ENCODE measurements at places on chromosomes 3 and 15.
A peak's percentile ranks its signal among the peaks of the same experiment; 100 is the strongest.

DNA sequence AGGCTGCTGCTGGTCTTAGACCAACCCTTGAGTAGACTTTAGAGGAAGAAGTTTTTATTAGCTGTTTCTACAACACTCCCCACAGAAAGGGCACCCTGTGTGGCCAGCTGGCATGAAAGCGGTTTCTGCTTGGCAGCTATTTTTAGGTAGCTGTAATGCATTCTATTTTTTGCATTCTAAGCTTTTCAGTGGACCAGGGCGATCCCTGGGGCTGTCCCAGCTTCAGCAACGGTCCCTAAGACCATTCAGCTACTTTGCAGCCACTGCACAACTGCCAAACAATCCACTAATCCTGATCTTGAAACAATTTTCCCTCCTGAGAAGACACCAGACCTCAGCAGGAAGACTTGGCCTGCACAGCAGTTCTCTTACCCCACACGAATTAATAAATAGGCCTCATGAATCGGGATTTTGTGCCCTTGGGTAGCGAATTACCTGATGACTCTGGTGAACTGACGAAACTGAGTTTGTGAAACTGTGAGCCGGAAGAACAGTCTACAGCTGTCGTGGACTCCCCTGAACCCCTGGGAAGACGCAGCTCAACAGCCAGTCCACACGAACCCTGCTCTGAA is 14.6 kb upstream of the TFRC start:
- DNase-seq: no peak

- no peak for DNase-seq
Measured at GRCh38 chr15:81072551-81072950, 61.5 kb upstream of the CFAP161 start.

DNA sequence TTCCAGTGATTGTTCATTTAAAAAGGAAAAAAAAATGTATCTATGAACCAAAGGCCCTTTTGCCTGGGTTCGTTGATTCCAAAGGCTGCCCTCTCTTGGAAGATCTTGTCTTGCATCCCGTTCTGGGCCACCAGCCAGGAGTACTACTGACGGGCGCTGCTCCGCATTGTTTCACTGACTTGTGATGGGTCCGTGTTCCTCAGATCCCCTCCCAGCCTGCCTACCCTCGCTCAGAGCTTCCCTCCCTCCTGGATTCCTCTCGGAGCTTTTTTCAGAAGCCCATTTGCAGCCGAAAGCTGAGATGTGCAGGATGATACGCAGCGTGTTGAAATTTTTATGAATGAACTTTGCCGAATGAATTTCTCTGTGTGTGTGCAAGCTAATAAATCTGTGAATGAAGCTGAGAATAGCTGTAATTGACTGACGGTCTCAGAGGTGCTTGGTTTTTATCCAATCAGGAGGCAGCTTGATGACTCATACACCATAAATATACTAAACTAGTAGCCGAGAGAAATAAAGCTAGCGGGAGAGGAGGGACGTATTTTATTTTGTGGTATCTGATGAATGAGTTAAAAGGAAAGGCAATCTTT is at the start of gene SHC4:
Gene SHC4 (minus strand): TSS at position 396 of the 590 bp plus-strand sequence. CDS start 904 bp downstream, outside the sequence.
- DNase-seq: no peak

GRCh38 chr15:81514725-81515124 is 140.7 kb upstream of the TMC3 start:
- DNase-seq: no peak

GRCh38 chr3:138328341-138328740 is 1.3 kb downstream of the NME9 start:
- no peak for DNase-seq

- no peak for DNase-seq
Measured at GRCh38 chr3:189363590-189364255, 192.0 kb downstream of the TPRG1 start.

DNA sequence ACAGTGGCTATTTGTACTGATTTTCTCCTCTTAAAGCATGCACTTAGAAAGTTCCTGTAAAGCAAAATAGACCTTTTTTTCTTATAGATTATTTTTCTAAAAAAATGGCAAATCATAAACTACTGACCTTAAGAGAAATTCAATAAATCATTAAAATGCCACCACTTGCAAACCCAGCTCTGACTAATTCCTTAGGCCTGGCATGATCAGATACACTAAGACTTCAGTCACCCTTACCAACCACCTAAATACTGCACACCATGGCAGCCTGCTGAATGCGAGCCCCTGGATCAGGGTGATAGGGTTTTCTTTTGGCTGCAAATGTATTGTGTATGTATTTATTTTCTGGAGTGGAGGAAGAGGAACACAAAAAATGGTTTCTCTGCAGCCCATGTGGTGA is 370.6 kb upstream of the TBL1XR1 start:
- DNase-seq: no peak

DNA sequence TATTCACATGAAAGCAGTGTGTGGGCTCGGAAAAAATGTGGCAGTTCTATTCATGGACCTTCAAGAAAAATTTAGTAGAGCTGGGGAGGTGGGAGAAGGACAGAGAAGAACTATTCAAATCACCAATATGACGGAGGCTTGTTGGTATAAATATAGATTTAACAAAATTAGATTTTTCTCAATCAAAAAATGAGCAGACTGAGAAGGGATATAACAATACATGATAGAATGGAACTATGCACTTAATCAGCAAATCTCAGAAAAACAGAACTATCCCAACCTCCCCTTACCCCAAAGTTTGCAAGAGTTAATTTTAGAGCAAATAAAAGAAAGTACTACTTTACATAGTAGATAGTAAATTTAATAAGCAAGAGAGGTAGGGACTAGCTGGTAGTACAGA is 194.6 kb upstream of the BCL6 start:
- no peak for DNase-seq

- no peak for DNase-seq
Measured at GRCh38 chr3:159785273-159785708, 203.3 kb upstream of the IL12A start.

DNA sequence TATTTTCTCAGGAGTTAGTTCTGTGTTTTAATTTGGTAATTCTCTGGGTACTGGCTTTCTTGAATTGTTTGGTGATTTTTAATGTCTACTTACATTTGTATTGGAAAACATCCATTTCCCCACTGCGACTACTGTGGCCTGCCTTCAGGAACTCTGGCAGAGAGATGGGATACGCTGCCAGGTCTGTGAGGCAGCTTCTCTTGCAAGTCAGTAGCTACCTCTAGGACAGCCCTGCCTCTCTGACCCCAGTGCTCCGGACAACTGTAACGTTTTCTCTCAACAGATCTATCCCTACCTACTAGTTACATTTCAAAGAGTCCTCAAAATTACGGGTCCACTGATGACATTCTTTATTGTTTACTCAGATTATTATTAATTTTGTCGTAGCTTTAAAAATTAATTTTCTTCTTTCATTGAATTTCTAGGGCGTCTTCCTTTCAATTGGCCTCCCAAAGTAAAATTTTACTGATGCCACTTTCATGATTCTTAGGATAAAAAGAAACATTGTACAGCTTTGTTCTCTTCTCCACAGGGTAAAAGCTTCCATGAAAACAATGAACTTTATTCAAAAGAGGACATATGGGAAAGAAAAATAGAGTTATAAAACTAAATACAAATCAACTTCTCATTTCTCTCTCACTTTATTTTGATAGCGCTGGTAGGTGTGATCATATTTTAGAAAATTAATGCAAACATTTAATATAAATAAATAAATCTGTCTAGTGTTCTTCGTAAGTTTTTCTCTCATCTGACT is 123.2 kb upstream of the GOLGA8J start:
- no peak for DNase-seq

DNA sequence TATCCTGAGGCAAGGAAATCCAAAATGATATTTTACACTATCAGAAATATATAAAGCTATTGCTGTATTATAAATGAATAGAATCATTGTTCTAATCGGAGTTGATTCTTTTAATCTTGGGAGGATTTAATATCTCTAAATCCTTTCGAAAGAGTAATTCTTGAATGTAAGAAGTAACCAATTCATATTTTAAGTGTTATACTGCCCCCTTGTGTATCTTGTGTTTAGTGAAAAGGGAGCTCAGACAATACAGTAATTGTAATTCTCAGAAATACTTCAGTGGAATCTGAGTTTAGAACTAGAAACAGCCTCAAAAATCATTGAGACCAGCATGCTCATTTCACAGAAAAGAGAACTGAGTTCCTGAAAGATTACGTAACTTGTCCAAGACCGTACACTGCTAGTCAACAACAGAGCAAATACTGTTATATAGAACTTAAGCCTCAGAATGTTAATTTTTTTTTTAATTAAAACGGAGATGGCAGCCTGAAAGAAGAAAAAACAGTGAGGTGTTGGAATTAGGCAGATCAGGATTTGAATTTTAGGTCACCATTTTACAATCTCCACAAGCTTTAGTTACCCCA is 42.9 kb downstream of the PLCH1 start:
- no peak for DNase-seq

- no peak for DNase-seq
Measured at GRCh38 chr15:81411969-81412633, 38.1 kb upstream of the TMC3 start.

- no peak for DNase-seq
Measured at GRCh38 chr3:185422677-185423076, 59.7 kb downstream of the MAP3K13 start.

DNA sequence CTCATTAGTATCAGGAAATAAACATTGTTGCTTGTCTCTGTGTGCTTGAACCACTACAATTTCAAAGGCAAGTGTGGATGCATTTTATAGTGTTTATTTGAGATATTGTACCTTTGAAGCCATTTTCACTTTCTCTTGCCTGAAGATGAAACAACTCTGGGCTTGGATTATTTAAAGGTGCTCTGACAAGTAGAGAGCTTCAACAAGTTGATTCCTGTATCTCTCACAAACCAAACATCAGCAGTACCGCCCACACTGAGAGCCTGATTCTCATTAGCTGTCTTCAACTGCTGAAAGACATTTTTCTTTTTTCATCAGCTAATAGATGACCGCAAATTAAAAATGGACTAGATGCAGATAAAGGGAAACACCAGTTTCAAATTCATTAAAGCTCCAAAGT is 806 bp upstream of the CERS3 start:
- no peak for DNase-seq

GRCh38 chr15:52095597-52096262 is 16.8 kb downstream of the BCL2L10 start:
- DNase-seq: no peak

DNA sequence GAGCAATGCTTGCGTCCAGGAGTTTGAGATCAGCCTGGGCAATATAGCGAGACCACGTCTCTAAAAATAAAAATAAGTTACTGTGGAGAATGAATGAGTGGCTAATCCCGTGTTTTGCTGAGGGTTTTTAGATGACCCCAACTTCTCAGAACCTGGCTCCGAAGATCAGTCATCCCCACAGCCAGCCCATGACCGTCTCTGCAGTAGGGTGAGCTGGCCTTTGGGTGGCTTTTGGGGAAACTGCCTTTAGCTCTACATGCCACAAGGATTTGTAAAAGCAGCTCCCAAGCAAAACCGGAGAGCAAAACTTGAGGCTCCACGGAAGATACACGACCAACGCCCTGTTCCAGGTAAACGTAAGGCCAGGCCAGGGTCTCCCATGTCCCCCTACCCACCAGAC is 39.2 kb upstream of the TFRC start:
- DNase-seq: no peak

GRCh38 chr3:43091481-43091880 is 14.4 kb downstream of the POMGNT2 start:
- DNase-seq: no peak

GRCh38 chr15:70559265-70560239 is 203.8 kb downstream of the UACA start:
- DNase-seq: peak; percentile 42

DNA sequence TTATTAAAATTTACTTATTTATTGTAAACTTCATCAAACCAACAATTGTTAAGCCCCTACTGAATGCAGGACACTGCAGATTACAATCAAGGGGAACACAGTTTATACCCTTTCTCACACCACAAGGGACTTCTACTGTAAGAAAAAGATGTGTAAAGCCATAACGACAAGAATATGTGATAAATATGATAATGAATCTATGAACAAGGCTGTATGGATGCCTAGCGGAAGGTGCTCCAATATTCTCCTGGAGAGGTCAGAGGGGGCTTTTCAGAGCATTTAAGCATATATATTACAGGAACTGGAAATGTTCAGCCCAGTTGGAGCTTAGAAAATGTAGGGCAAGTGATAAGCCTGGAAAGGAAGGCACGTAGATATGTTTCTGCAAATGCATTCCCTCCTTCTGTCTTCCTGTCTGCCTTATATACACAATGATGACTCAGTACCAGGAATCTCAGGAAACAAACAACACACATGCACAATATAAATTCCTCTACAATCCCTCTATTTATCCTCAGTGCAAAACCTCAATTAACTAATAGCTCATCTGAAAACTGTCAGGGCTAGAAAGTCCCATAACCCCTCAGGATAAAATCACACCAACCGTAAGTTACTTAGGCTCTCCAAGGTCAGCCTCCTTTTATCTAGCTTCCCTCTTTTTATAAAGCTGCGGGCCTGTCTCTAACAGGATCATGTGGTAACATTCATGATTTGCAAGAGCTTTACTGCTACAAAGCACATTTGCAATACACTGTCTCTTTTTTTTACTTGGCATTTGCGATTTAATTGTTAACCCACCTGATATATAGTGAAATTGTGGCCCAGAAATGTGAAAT is 393.1 kb downstream of the LPP start:
- DNase-seq: no peak

All from activated CD4-positive, alpha-beta T cell treated with anti-CD3 and anti-CD28 coated beads for 24 hours (primary cell).